GM12891 (cell line): ENCODE measurements at places on chromosomes 11 and 22.

GRCh38 chr11:59281177-59281576 lies 68.5 kb upstream of the MPEG1 start:
- DNase-seq: no peak

GRCh38 chr11:2528301-2529050 lies 83.7 kb downstream of the KCNQ1 start:
- DNase-seq: no peak

GRCh38 chr11:64165481-64165841 lies 452 bp downstream of the MACROD1 start:
- DNase-seq: no peak

GRCh38 chr11:23932485-23932898 lies 564.4 kb upstream of the LUZP2 start:
- no peak for DNase-seq

GRCh38 chr22:29734406-29734805 lies 14.6 kb downstream of the CABP7 start:
- no peak for DNase-seq

DNA sequence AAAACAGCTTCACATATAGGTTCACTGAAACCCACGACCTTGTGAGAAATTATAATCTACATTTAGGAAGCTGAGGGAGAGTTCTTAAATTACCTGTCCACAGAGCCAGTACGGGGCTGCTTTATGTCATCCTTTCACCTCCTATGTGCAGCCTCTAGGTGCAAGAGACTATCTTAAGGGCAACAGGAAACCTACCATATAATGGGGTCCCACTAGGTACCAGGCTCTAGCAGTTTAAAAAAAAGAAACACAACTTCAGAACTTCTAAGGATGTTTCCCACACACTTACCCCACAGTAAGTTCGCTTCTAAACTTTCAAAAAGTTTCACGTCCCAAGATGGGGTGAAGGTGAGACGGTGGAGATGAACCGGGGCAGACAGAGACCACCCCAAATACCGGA lies 573 bp downstream of the STK33 start:
- no peak for DNase-seq

DNA sequence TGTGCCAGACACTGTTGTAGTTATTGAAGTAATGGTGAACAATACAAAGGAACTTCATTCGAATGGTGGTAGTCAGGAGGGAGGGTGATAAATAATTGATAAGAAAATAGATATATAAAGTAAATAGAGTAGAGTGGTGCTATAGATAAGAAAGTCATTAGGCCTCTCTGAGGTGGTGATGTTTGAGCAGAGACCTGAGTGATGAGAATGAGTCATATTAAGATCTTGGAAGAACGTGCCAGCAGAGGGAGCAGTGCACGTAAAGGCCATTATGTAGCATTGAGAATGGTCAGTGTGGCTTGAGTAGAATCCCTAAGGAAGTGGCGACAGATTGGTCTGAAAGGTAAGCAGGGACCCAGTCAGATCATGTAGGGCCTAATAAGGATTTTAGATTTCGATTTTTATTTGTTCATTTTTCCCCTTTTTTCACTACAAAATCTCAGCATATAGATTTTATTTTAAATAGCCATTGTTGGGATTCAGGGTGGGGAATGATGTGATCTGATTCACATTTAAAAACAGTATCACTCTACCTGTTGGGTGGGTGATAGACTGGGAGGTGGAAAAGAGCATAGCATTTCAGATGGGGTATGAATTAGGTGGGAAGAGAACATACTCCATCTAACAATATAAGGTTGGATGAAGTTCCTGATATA lies 44.7 kb downstream of the CCDC90B start:
- DNase-seq: no peak

- no peak for DNase-seq
Measured at GRCh38 chr11:46181843-46182424, 60.7 kb upstream of the PHF21A start.

DNA sequence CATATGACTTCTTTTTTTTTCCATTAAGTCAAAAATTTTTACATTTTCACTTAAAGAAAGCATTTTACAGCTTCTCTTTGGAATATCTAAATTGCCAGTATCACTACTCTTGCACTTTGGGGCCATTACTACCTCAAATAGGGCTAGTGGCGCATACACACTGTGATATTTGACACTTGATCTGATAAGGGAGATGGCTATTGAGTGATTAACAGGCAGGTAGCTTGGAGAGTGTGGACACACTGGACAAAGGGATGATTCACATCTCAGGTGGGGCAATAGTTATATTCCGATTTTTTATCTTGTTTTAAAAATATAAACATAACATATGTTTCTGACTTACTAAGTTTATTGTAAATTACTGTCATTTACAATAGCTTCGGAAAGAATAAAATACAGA lies 2219.9 kb downstream of the LRRC4C start:
- no peak for DNase-seq

GRCh38 chr11:46504817-46505613 lies 88.8 kb downstream of the AMBRA1 start:
- DNase-seq: no peak

- no peak for DNase-seq
Measured at GRCh38 chr22:46099740-46100139, 50.6 kb upstream of the PPARA start.

DNA sequence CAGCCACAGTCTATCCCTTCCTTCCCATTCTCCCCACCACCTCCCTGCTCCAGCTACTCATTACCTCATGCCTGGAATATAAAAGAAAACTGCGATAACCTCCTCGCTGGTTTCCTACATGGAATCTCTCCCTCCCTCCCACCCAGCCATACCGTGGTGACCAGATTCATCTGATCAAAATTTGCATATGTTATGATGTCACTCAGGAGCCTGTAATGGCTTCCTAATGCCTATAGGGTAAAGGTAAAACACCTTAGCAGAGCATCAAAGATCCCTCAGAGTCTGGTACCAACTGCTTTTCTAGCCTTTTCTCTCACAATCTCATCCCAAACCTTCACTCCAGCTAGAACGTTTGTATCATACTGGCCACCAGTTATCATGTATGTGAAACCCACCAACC lies 19.6 kb downstream of the RTN4RL2 start:
- no peak for DNase-seq

- no peak for DNase-seq
Measured at GRCh38 chr22:41198027-41198580, 7.0 kb upstream of the L3MBTL2 start.

GRCh38 chr22:29925402-29925801 lies 42.4 kb downstream of the MTMR3 start:
- DNase-seq: no peak

DNA sequence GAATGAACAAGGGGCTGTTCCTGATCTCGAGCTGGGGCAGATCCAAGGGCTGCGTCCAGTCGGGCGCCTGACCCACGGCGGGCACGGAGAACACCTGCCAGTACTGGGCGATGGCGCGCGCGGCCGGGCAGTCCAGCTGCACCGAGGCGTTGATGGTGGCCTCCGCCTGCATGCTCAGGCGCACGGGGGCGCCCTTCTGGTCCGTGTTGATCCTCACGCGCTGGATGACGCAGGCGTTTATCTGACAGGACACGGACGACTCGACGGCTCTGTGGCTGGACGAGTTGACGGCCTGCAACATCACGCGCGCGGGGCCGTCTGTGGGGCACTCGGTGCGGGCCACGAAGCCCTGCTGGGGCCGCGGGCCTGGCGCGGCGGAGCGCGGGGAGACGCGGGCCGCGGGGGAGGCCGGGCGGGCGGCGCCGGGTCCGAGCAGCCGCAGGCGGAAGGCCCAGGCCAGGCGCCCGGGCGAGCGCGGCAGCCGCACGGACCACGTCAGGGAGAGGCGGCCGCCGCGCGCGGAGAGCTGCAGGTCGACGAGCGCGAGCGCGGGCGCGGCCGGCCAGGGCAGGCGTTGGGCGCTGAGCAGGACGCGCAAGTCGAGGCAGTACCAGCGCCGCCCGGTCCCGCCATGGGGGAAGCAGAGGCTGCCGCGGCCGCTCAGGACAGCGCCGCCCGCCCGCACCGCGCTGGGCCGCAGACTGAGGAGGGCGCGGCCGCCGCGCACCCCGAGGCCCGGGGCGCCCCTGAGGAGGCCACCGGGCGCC lies 511 bp downstream of the PKDREJ start:
- DNase-seq: no peak

DNA sequence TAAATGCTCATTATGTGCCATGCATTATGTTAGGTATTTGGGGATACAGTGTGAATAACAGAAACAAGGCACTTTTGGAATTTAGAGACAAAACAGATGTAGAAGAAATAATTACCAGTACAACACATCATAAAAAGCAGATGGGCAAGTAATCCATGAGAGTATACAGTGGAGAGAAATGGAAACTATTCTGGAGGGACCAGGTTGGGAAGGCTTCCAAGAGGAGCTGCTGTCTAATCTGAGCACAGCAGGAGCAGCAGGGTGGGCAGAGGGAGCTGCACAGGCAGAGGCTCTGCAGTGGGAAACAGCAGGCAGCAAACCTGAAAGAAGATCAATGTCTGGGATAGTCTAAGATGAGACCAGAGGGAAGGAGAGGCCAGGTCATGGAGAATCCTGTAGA lies 268.7 kb upstream of the CCDC90B start:
- no peak for DNase-seq

- no peak for DNase-seq
Measured at GRCh38 chr11:114846416-114846791, 168.1 kb downstream of the NXPE2 start.

DNA sequence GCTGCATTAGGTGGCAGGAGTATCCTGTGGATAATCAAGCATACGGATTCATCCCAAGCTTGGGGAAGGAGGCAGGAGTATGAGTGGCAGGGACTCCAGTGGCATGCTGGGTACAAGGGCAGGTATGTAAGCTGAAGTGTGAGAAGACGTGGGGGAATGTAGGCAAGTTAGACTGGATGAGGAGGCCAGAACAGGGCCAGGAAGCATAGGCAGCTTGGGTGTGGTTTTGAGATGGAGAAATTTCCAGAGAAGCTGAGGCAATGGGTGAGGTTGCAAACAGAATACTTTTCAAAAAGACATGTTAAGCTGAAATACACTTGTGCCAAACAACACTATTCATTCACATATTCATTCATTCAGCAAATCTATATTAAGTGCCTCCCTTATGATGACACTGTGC lies 43.1 kb upstream of the AMOTL1 start:
- no peak for DNase-seq

DNA sequence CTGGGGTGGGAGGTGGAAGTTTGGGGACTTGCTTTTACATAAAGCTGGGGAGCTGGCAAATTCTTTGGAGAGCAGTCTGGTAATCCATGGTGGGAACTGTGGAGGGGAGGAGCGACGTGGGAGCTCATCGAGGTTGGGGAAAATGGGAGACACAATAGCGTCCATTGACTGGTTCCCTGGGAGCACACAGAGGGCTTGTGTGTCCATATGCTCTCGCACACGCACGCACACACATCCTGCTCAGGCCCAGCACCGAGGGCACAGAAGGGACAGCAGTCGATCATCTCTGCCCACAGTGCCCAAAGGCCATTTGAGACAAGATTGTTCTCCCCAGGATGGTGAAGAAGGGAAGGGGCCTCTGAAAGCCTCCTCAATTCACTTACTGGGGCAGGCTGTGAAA lies 53.7 kb downstream of the FBXO7 start:
- no peak for DNase-seq

DNA sequence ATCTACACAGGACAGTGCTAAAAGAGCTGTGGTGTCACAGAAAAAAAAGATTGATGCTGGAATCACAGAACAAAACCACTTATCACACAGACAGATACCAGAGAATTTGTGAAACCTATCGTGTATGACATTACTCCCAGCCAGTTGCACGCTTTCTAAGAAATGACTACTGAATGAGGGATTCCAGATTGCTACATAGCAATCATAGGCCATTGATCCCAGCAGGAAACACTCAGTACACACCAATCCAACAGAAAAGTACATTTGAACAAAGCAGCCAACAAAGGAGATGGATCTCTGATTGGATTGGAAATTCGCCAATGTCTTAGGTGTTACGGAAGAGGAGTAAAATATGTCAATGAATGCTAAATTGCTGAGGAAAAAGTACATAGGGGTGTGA lies 4.8 kb upstream of the OR8H1 start:
- DNase-seq: no peak
